ENCODE measurements at places on chromosomes 13 and 19.

DNA sequence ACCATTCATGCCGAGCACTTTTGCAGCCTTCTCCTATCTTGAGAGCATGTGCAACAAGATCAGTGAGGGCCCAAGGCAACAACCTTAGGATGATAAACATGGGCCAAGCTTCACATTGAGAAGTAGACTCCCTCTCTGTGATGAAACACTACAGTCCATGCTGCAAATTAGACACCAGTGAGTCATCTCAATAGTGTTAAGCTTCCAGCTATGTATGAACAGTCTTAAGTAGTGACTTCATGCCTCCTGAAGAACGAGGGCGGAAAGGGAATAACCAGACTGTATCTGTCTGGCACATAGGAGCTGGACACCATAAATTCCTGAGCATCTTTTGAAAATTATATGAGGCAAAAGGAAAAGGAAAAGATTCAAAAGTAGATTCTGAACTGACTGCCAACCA is 309.9 kb upstream of the SLITRK1 start:
- DNase-seq = no peak

GRCh38 chr13:24995225-24995804 is 100.6 kb upstream of the PABPC3 start:
- DNase-seq = peak; percentile 79

DNA sequence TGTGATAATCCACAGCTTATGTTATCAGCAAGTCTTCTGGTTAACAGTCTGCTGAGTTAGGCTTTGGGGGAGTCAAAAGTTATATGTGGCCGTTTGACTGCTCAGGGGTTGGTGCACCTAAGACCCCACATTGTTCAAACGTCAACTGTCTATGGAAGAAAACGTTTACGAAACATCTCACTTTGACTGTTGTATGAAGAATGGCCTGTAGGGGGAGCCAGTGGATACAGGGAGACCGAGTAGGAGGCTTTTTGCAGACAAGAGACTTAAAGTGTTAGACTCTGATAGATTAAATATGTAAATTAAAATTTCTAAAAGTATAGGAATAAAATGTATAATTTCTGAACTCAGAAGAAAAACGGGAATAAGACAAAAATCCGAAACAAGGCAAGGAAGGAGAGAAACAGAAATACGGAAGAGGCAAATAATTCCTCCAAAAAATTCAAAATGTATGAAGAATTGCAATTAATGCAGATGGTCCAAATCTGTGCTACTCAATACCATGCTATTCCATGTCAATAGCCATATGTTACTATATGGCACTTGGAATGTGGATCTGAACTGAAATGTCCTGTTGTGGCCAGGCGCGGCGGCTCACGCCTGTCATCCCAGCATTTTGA is 37.8 kb downstream of the TNFSF14 start:
- DNase-seq = peak; percentile 52

DNA sequence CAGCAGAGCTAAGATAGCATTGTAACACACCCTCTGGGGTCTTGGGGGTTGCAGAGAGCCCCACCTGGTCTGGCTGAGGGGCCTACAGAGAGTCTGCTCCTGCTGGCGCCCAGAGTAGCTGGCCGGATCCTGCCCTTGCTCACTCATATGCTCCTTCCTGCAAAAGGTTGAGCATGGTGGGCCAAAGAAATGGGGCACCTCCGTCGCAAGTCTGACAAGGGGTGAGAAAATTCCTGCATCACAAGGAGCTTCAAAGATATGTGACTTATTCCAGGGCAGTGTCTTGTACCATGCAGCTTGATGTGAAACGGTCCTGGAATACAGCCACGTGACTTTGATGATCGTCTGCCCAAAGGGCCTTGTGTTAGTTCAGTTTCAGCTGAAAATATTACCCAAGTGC is 218.3 kb downstream of the DCLK1 start:
- no peak for DNase-seq

DNA sequence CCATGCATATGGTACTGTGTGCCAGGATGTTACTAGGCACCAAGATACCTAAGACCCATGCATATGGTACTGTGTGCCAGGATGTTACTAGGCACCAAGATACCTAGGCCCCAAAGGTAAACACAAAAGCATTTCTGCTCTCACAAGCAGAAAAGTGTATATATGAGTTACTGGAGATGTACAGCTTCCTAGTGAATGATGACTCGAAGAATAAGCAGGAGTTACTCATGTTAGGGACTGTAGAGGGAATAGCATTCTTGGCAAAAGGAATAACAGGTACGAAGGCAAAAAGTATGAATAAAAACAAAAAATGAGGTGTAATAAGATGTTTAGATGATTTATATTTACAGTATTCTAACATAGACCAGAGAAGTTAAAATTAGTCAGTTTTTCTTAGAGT is 383.7 kb downstream of the DIAPH3 start:
- no peak for DNase-seq

DNA sequence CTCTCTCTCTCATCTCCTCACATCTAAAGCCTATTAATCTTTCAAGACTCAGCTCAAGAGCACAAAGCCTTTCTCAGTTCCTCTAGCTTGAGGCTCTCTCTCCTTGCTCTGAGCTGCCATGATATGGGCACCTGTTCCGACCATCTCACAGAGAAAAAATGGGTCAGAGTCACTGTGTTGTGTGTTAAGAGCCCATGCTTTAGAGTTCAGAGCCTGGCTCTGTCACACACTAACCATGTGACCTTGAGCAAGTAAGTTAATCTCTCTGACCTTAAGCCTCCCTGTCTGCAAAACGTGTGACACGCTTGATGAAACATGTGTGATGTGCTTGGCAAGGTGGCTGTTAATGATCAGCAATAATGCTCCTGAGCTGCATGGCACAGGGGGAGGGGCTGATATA is 245.2 kb downstream of the DLEU7 start:
- DNase-seq = no peak

DNA sequence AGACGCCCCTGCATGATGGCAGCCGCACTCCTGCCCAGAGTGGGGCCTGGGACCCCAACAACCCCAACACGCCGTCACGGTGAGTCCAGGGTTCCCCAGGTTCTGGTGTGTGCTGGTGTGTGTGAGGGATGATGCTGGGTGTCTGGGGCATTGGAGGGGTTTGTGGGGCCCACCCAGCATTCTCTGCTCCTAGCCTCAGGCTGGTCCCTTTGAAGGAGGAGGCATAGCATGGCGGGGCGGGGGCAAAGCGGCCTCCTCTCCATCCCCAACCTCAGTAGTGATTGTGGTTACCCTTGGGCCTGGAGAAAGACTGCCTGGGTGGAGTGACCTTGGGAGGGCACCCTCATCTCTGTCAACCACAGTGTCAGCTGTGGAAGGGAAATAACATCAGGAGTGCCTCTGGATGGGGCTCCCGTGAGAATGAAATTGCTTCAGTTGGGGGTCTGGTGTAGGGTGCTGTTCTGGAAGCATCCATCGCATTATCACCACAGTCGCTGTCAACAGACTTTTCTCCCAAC is 7.1 kb upstream of the TIMM50 start:
- no peak for DNase-seq

- peak; percentile 74 for DNase-seq
Observed at GRCh38 chr13:36543671-36544070, 111.4 kb downstream of the CCNA1 start.

- no peak for DNase-seq
Observed at GRCh38 chr13:34764246-34764645, 177.8 kb upstream of the NBEA start.

GRCh38 chr19:1510442-1510806 is 2.4 kb downstream of the ADAMTSL5 start:
- no peak for DNase-seq

GRCh38 chr19:29587518-29587986 is 18.5 kb upstream of the POP4 start:
- DNase-seq = no peak

GRCh38 chr13:64074971-64075474 is 2659.4 kb upstream of the PCDH20 start:
- no peak for DNase-seq

- DNase-seq = no peak
Observed at GRCh38 chr13:30898678-30899241, 7.3 kb upstream of the MEDAG start.

- DNase-seq = no peak
Observed at GRCh38 chr13:31864307-31864706, 125.0 kb downstream of the RXFP2 start.
